RKO (cell line): ENCODE measurements at places on chromosomes 6 and 20.

- no peak for DNase-seq
Observed at GRCh38 chr6:153790876-153791473, 248.1 kb upstream of the OPRM1 start.

GRCh38 chr6:150924808-150925589, 59.5 kb downstream of the MTHFD1L start:
- DNase-seq, result no peak

DNA sequence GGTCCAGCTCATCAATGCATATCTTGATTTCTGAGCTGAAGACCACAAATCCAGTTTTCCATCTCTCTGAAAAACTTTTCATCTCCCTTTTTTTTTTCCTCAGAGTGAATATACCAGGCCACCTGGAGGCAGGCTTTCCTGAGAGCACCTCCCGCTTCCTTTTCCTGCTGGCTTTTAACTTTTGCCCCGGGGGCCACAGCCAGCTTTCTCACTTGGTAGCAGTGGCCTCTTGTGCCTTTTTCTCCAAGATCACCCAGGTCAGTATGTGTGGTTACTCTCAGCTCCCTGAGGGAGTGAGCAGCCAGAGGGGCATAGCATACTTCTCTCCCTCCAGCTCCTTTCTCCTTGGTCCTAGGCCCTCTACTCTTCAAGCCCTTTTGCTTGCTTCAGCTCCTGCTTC, at the start of gene BTN1A1:
Gene BTN1A1, plus strand, starts transcription at position 202 of the 400 bp plus-strand sequence. CDS start 984 bp downstream, outside the sequence.
- DNase-seq, result no peak

DNA sequence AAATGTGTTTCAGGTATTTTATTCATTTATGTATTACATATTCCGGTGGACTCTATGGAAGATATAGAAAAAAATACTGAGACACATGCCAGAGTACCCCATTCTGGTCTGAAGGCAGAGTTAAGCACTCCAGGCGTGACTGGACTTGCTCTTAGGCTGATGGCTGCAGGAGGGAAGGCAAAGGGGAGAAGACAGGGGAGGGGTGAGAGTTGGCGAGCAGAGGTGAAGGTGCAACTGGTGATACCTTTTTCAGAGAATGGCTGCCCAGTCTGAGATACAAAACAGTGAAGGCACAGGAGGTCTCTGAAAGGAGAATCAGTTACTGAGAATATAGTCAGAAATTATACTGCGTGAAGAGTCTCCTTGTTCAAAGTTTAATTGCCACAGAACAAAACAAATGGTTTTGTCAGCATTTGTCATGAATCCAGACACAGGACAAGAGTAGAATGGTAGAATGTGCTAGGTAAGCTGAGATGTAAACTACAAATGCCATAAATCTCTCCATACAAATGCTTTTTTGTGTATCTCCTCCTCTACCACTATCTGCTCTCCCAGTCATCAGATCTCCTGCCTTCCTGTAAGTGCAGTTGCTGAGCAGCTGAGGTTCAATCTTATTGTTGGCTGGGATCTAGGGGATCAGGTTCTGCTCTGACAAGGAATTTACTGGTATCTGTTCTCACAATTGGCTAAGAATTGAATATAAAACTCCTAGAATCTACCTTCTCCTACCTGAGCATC, 104.2 kb upstream of the DST start:
- DNase-seq, result no peak

DNA sequence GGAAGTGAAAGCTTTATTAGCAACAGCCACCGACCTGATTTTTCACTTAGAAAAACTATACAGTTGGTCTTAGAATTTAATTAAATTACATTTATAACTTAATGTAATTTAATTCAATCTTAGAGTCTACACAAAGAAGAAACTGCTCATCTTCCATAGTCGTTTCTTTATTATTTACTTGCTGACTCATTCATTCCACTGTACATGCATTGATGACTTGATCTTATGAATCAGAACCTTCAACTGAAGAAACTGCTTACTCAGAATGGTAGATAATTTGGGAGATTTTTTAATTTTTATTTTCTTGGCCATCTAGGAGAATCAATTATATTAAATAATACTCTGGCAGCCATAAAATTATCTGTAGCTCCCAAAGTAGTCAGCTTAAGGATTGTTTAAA, 1021.6 kb upstream of the FLRT3 start:
- DNase-seq, result no peak

- DNase-seq, result peak; percentile 74
Observed at GRCh38 chr6:158972241-158973233, 27.5 kb downstream of the RSPH3 start.

GRCh38 chr6:17919496-17919895, 67.9 kb downstream of the KIF13A start:
- no peak for DNase-seq

DNA sequence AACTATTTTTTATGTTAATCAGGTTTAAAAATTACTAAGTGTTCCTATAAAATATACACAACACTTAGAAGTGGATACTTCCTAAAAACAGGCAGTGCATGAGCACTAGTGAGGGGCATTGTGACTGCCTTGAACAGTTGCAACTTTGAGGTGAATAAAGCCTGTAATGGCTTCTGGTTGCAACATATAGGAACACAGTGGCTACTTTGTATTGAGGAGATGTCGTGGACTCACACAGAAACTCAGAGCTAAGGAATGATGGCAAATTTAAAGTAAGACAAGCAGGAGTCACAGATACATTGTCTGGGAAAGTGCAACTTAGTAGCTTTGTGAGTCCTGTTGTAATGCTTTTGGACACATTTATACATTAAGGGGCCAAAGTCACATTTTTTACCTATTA, 861 bp upstream of the HLA-A start:
- peak; percentile 62 for DNase-seq

DNA sequence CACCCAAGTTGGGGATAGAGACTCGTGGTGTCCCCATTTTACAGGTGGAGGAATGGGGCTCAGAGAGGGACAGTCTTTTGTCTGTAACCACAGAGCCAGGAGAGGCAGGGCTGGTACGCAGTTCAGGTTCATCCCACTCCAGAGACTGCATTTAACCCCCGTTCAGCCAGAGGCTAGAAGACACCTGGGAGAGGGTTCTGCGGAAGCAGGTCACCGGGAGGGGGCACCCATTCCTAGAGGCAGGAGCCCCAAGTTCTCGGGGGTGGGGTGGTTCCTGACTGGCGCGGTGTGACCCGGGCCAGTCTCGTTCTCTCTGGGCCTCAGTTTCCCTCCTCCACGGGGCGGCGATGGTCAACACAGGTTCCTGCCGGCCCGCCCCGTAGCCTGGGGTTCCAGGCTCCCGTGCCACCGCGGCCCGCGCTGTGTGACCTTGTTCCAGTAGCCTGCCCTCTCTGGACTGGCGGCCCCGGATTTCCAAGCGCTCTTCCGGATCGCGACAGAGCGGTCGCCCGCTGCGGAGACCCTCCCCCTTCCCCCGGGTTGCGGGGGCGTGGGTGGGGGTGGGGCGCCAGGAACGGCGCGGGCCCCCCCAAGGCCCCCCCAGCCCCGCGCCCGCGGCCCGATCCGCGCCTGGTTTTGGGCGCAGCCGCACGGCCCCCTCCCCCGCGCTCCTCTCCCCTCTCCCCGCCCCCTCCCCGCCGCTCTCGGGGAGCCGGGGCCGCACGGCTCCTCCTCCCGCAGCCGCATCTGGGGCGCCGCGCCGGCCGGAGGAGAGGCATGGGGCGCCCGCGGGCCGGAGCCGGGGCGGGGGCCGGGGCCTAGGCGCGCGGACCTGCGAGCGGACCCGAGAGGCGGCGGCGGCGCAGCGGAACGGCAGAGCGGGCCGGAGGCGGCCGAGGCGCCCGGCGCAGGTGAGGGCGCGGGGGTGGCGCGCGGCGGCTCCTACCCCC, at the start of gene DLGAP4:
Gene DLGAP4, plus strand, starts transcription at position 738 of the 950 bp plus-strand sequence. CDS start 125,379 bp downstream, outside the sequence.
- DNase-seq, result no peak

DNA sequence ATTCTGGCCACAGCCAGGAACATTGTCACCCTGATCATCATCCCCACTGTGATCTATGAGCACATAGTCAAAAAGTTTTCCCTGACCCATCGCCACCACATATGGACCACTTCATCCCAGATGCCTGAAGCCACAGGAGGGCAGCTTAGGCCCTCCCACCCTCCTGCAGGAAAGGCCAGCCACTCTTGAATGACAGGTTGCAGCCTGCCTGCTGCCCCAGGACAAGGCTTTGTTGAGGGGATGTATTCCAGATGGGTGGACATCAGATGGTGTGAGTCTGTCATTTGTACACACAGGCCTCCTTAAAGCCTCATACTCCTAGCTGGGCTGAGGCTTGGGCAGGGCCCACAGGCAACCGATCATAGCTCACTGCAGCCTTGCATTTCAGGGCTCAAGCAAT, 30.8 kb downstream of the DPPA5 start:
- no peak for DNase-seq

- DNase-seq, result no peak
Observed at GRCh38 chr20:717832-718231, 42.2 kb upstream of the SCRT2 start.

- DNase-seq, result no peak
Observed at GRCh38 chr6:105997482-105997881, 88.7 kb upstream of the PRDM1 start.

- no peak for DNase-seq
Observed at GRCh38 chr6:79524065-79524464, 13.2 kb downstream of the LCA5 start.
